ENCODE measurements at places on chromosomes 2 and 18.

DNA sequence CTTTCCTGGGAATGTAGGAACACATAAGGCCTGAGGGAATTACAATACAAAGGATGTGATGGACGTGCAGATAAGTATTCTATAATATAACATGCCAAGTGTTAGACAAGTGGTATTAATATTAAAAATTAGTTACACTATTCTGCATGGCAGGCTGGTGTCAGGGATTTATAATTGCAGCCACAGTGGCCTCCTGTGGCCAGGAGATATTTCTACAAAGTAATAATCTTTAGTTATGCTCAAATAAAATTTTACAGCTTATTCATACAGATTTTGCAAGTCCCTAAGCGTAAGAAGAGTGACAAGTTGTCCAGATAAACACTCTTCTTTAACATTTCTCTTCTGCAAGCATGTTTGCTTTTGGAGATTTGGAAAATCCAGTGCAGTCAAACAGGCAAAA, 90.4 kb upstream of the CBLN2 start:
- no peak for DNase-seq

- no peak for DNase-seq
Measured at GRCh38 chr2:126852361-126852760, 46.3 kb upstream of the TEX51 start.

GRCh38 chr2:115609978-115610377, 1167.5 kb downstream of the DPP10 start:
- DNase-seq: no peak

GRCh38 chr2:145680276-145680675, 1160.4 kb upstream of the ZEB2 start:
- no peak for DNase-seq

GRCh38 chr2:69309351-69310110, 77.5 kb downstream of the GFPT1 start:
- peak; percentile 67 for DNase-seq

DNA sequence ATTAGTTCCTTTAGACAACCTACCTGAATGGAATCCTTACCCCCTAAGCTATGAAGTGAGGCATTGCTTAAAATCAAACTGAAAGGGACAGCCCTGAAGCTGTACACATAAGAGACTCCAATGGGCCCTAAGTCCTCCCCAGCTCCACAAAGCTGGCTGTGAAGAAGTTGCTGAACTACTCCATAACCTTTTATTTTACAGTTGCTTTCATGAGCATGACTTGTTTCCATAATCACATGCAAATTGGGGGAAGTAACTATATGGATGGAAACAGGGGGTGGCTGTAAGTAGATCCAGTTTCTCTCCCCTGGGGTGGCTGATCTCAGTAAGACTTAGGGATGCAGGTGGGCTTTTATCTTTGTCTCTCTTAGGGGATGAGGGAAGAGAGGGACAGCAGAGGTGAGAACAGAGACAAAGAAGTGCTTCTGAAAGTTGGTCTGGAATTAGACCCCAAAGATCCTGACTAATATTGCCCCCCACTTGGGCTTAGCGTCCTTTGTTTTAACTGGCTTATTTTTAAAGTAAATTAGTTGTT, 5.5 kb downstream of the FZD5 start:
- no peak for DNase-seq

DNA sequence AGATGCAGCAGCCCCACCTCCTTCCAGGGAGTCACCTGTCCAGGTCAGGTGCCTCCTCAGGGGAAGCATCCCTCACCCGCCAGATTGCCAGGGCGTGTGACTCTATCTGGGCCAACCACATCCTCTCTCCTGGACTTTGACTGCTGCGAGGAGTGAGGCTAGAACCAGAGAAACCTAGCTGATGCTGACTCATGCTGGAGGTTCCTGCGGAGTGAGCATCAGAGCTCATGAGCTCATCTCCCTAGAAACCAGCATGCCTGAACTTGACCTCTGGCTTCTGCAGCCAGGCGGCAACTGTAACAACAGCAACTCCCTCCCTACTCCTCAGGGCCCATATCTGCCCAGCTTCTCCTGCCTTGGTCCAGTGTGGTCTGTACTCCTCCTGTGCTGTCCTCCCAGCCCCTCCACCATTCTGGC, 28.3 kb upstream of the NT5DC4 start:
- peak; percentile 98 for DNase-seq

DNA sequence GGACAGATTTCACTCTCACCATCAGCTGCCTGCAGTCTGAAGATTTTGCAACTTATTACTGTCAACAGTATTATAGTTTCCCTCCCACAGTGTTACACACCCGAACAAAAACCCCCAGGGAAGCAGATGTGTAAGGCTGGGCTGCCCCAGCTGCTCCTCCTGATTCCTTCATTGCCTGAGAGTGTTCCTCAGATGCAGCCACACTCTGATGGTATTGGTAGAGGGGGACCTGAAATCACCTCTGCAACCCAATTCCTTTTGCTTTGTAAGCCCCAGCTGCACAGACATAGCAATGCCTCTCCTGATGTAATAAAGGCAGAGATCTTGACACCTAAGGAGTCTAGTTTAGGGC, 1529.8 kb downstream of the RPIA start:
- no peak for DNase-seq

DNA sequence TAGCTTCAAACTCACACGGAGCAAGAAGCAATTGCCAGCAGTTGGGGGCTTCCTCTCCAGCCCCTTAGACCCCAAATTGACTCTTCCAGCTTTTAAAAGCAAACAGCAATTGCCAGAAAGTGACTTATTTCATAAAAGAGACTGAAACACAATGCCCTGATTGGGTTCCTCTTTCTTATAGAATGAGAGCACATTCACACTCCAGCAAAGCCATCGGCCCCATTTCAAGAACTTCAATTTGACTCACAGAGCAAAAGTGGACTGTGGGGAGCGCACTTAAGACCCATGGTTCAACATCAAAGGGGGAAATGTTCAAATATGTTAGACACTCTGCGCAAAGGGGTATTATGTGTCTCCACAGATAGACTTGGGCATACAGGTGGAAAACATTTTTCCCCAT, 484.7 kb downstream of the BCL11A start:
- DNase-seq: no peak

GRCh38 chr2:100761365-100761764, 58.6 kb upstream of the NPAS2 start:
- DNase-seq: no peak

- no peak for DNase-seq
Measured at GRCh38 chr2:119860924-119861323, 101.2 kb downstream of the PTPN4 start.

DNA sequence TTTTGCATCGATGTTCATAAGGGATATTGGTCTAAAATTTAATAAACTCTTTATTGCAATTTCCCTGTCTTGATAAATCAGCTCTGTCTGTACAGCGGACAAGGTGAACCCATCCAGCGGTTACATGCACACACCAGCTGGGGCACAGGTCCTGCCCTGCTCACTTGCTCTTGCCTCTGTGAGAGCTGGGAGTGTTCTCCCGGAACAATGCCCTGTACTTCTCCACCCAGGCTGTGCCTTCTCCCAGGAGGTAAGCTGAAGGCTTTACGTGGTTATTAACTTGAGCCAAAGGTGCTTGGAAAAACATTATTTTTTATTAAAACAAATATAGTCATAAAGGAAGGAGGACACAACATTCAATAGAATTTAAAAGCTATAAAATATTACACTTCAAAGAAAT, 117.6 kb downstream of the ALPK2 start:
- no peak for DNase-seq

- DNase-seq: no peak
Measured at GRCh38 chr2:56589835-56590234, 406.0 kb downstream of the CCDC85A start.

GRCh38 chr2:231336700-231337099, 58.8 kb upstream of the B3GNT7 start:
- DNase-seq: no peak

DNA sequence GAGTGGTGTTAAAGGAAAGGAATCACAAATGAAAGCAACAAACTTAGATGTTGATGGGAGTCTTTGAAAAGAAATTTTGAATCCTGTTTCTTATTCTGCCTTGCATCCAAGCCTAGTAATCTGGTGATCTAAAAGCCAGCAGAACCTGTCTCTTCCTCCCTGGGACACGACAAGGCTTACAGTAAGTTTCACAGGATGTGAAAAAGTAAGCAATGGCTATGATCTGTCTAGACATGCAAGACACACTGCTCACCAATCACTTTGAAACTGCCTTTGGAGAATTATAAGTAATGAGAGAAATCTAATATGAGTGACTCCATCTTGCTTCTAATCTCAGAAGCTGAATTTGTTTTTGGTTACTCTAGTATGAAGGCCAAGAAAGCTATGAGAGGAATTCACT, 103.7 kb downstream of the KCNH7 start:
- DNase-seq: no peak

GRCh38 chr2:181140414-181140813, 160.0 kb downstream of the UBE2E3 start:
- DNase-seq: no peak

- DNase-seq: no peak
Measured at GRCh38 chr18:72235422-72235821, 308.7 kb downstream of the CBLN2 start.

DNA sequence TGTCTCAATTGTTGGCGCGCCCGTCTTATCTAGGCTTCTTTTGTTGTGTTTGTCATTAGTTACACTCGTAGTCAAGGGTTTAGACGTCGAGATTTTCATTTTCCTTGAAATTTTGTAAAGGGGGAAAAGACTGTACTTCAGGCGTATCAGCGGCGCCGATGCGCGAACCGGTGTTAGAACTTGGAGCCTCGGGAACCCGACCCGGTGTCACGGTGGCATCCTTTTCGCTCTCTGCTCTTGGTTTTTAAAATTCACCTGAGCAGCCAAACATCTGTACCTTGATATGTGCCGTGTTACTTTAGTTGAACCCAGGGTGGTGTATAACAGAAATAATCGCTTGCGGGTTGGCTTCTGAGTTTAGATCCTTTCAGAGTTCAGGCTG, 643 bp downstream of the RMC1 start:
- no peak for DNase-seq

DNA sequence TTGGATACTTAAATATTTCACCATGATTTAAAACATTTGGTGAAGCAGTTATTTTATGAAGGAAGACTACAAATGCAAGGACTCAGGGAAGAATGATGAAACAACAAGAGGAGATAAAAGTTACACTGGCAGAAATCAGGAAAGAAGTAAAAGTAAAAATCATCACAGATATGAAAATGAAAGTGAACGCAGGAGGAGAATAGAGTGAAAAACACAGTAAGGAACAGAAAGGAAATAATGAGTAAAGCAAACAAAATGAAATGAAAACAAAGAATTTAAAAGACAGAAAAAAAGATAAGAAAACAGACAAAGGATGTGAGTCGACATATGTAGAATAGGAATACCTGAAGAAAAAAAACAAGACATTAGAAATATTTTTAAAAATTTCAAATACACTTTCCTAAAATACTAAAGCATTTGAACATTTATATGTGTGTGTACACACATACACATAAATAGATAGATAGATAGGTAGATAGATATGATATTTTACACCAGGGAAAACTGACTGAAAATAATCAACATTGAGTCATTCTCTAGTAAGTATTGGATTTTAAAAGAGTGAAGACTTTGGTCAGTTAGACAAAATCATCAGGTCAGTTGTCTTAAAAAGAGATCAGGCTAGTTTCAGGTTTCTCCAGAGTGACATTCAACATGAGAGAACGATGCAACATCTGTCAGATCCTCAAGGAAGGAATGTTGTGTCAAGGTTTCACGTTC, 12.1 kb upstream of the KDSR start:
- no peak for DNase-seq

GRCh38 chr2:227411320-227411989, 23.7 kb upstream of the SCYGR1 start:
- DNase-seq: peak; percentile 83

- DNase-seq: no peak
Measured at GRCh38 chr18:11369556-11369955, 220.2 kb upstream of the PIEZO2 start.

GRCh38 chr2:106299696-106300095, 105.6 kb upstream of the UXS1 start:
- no peak for DNase-seq

GRCh38 chr2:810397-810796, 133.2 kb upstream of the TMEM18 start:
- DNase-seq: no peak

- DNase-seq: peak; percentile 1
Measured at GRCh38 chr2:54814389-54815147, 91.1 kb downstream of the EML6 start.

GRCh38 chr2:180991820-180992219, 11.4 kb downstream of the UBE2E3 start:
- DNase-seq: no peak

DNA sequence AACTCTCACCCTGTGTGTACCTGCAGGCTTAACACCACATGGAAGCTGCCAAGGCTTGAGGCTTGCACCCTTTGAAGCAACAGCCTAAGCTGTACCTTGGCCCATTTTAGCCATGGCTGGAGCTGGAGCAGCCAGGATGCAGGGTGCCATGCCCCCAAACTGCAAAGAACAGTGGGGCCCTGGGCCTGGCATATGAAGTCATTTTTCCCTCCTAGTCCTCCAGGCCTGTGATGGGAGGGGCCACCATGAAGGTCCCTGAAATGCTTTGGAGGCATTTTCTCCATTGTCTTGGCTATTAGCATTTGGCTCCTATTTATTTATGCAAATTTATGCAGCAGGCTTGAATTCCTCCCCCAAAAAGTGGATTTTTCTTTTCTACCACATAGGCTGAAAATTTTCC, 238.4 kb downstream of the CDCA7 start:
- DNase-seq: no peak

DNA sequence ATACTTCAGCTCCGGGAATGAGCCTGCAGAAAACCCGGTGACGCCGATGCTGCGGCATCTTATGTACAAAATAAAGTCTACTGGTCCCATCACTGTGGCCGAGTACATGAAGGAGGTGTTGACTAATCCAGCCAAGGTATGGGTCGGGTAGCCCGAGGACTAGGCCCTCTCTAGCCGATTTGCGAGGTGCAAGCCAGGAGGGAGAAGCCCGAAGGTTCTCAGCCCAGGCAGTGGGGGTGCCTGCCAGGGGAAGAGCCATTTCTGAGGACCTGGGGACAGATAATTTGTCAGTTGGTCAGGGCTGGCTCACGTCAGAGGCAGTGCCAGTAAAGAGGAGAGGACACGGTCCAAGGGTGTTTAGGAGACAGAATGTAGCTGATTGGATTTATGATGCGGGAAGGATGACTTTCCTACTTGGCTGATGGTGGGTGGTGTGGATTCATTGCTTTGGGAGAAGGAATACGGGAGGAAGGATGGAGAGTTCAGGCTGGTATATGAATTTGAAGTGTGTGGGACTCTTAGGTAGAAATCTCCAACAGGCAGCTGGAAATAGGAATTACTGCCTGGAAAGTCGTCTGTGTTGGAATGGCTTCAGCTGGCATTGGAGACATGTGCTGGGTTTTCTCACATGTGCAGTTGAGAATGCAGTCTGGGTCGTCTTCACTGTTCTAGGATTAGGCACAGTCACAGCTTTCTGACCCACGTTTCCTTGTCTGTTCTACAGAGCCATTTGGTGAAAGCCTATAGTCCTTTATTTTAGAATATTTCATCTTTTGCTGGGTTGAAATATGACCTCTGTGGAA, 874 bp downstream of the NDUFAF7 start:
- peak; percentile 36 for DNase-seq

Measured in amniotic epithelial cell (primary cell).